ENCODE measurements at places on chromosomes 16 and 17. TPM values are rescaled to one million over a fixed set of nuclear protein-coding genes. Genes with fewer than 3 reads are reported as not detected.
A peak's percentile ranks its signal among the peaks of the same experiment; 100 is the strongest.

GRCh38 chr17:76471498-76472257 lies 4.3 kb downstream of the AANAT start:
- peaks cover 25% of the 10 kb centered on the region for H3K36me3 ChIP-seq
- DNase-seq = no peak
- H3K4me1 ChIP-seq = no peaks in the 10 kb centered on the region
- H3K27ac ChIP-seq = no peak overlapping the region
- H3K27me3 ChIP-seq = no peaks in the 10 kb centered on the region

Gene TBC1D3E
- polyA plus RNA-seq = not detected

GRCh38 chr16:8774208-8774607 lies 23.2 kb downstream of the TMEM186 start:
- H3K4me3 ChIP-seq = no peak overlapping the region
- H3K4me1 ChIP-seq = no peaks in the 10 kb centered on the region

DNA sequence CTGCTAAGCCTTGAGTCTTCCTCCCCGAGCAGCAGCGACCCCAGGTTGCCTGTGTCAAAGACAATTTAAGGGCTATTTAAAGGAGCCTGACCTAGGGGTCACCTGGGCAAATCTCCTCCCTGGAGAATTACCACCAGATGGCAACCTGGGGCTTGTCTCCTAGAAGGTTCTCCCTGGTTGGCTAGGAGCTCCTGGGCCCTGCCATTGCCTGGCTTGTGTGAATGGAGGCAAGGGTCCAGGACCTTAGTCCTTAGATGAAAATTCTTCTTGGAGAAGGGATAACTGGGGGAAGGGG lies 51.3 kb upstream of the TAC4 start:
- H3K36me3 ChIP-seq = no peaks in the 10 kb centered on the region
- H3K4me3 ChIP-seq = no peak overlapping the region
- H3K27ac ChIP-seq = no peak overlapping the region
- H3K27me3 ChIP-seq = peaks cover 98% of the 10 kb centered on the region
- no peak for DNase-seq

DNA sequence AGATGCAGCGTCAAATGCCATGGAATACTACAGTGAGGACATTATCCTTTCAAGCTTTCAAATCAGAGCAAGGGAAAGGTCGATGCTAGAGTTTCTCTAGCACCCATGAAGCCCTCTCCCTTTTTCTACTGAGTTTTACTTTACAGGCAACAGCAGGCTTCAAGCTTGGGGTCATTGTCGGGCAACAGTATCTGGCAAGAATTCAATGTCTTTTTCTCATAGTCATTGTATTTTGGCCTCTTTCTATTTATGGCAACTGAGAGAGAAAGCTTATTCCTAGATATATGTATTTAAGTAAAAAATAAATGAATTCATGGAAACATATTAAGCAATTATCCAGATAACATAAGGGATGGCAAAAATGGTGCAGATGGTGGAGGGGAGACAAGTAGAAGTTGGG lies 364 bp upstream of the CETP start:
- no peak for DNase-seq
- H3K27ac ChIP-seq = no peak overlapping the region
- no peak overlapping the region for H3K4me3 ChIP-seq
- no peaks in the 10 kb centered on the region for H3K36me3 ChIP-seq

DNA sequence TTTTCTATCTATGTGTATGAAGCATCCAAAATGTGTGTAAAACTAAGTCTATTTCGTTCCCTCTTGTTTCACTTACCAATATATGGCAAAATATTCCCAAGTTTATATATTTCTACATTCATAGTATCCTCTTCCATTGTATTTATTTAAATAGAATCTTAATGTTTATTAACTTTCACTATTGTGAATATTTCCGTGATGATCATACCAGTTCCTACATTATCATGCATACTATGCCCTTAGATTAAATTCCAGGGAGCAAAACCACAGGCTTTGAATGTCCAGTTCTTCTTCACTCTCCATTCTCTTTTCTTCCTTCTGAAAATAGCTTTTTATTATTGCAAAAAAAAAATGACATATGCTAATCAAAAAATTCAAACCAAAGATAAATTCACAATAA lies 4.0 kb downstream of the MAP2K6 start:
- no peak for DNase-seq
- H3K27ac ChIP-seq = peak overlapping the region; percentile 39
- no peaks in the 10 kb centered on the region for H3K27me3 ChIP-seq
- no peaks in the 10 kb centered on the region for H3K36me3 ChIP-seq

DNA sequence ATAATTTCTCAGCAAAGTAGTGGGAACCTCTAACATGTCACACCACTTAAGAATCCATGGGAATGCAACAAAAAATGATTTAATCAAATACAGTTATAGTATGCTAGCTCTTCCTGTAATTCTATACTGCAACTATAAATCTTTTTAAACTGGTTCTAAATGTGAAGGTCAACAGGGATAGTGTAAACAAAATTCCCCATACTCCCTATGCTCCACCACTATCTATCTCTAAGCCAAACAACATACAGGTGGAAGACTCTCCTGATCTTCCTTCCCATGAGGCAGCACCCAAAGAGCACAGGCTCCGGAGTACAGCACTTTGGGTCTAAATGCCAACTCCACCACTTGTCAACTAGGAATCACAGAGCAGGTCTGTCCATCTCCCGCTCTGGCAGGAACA lies 4.4 kb downstream of the XPO6 start:
- H3K4me1 ChIP-seq = peaks cover 9% of the 10 kb centered on the region
- no peak overlapping the region for H3K27ac ChIP-seq
- peaks cover 20% of the 10 kb centered on the region for H3K36me3 ChIP-seq

- no peak for DNase-seq
- no peak overlapping the region for H3K4me3 ChIP-seq
- no peaks in the 10 kb centered on the region for H3K27me3 ChIP-seq
- H3K27ac ChIP-seq = no peak overlapping the region
- no peaks in the 10 kb centered on the region for H3K4me1 ChIP-seq
These were observed 19.3 kb upstream of the DNAH9 start for GRCh38 chr17:11578998-11579397.
